Mammary epithelial cell (primary cell): ENCODE measurements at places on chromosomes 4 and X.

GRCh38 chr4:20592013-20592412 lies 108.2 kb upstream of the PACRGL start:
- no peak for DNase-seq

DNA sequence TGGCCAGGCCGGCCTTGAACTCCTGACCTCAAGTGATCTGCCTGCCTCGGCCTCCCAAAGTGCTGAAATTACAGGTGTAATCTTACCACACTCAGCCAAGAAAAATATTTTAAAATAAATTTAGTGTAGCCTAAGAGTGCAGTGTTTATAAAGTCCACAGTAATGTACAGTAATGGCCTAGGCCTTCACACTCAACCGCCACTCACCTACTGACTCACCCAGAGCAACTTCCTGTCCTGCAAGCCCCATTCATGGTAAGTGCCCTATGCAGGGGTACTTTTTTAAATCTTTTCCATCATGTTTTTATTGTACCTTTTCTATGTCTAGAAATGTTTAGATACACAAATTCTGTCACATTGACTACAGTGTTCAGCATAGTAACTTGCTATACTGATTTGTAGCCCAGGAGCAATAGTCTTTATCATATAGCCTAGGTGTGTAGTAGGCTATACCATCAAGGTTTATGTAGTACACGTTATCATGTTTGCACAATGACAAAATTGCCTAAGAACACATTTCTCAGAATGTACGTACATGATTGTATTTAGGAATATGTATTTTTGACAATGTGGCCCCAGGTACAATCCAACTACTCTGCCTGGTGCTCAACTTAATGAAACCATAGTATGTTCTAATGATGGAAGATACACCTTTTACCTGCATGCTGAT lies 455.2 kb downstream of the PCDH7 start:
- DNase-seq: peak; percentile 8

- no peak for DNase-seq
Observed at GRCh38 chrX:7076245-7076661, 71.3 kb upstream of the STS start.

GRCh38 chr4:2341261-2341841 lies 77.1 kb downstream of the ZFYVE28 start:
- no peak for DNase-seq

DNA sequence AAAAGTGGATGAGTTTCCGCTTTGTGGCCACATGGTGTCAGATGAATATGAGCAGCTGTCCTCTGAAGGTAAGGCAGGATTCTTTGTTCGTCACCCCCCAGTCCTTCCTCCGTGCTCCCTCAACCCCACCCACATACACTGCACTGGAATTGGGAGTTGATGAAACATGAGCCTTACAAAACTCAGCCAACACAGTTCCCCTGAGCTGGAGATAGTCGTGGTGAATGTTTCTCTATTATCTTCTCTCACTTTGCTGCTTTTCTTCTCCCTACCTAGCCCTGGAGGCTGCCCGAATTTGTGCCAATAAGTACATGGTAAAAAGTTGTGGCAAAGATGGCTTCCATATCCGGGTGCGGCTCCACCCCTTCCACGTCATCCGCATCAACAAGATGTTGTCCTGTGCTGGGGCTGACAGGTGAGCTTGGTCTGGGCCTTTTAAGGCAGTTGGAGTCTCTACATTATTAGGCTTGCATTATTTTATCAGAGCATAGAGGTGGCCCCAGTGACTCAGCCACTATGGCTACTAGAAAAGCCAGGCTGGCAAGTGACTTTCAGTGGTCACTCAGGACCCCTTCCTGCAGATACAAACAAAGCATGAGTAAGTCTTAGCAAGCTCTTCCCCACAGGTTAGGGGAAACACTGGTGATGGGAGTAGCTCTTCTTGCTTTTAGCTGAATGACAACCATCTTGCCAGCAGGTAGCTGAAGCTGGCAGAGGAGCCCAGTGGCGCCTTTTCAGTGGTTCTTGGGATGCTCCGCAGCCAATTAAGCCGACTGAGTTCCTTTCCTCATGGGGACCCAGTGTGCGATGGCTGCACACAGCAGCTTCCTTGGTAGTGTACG lies 1.6 kb downstream of the RPL10 start:
- no peak for DNase-seq
